ENCODE measurements at places on chromosomes 2 and 18.

GRCh38 chr2:40097691-40098385 is 318.8 kb upstream of the THUMPD2 start:
- no peaks in the 10 kb centered on the region for H3K4me1 ChIP-seq
- H3K27ac ChIP-seq = no peak overlapping the region
- H3K36me3 ChIP-seq = no peaks in the 10 kb centered on the region
- H3K27me3 ChIP-seq = no peaks in the 10 kb centered on the region
- no peak overlapping the region for H3K4me3 ChIP-seq
- no peak for DNase-seq

DNA sequence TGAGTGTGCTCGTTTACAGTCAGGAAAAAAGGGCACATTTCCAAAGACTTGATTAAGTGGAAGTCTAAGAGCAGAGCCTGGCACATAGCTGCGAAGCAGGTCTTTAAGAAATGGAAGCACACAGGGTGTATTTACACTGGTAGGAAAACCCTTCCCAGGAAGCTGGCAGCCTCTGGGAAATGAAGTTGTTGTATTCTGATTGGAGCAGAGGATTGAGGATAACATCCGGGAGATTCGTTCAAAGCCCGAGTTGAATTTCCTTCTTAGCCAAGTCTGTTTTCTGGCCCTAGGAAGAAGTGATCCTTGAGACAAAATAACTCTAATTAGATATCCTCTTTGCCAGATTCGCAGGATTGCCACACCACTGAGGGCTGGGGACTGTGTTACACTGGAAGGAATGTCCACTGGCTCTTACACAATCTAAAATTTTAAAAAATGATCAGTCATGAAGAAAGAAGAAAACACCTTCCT is 75.9 kb downstream of the ITGB1BP1 start:
- no peaks in the 10 kb centered on the region for H3K4me1 ChIP-seq
- no peaks in the 10 kb centered on the region for H3K27me3 ChIP-seq
- no peak overlapping the region for H3K27ac ChIP-seq
- H3K36me3 ChIP-seq = no peaks in the 10 kb centered on the region
- H3K4me3 ChIP-seq = no peak overlapping the region

DNA sequence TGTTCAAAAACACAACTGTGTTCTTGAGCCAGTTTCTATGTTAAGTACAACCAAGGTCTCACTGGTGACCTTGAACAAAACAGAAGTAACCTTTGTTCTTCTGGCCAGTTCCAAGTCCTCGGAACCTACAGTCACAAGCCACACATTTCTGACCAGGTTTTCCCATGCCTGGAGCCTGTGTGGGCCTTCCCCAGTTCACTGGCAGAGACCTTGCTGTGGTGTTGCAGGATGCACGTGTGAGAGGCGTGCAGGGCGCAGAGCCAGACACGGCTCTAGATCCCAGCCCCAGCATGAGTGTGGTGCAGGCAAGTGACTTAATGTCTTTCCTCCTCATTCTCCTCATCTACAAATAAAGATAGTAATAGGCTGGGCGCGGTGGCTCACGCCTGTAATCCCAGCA is 25.5 kb upstream of the EDAR start:
- H3K27ac ChIP-seq = no peak overlapping the region
- no peak for DNase-seq
- no peaks in the 10 kb centered on the region for H3K27me3 ChIP-seq
- H3K4me3 ChIP-seq = no peak overlapping the region
- no peaks in the 10 kb centered on the region for H3K4me1 ChIP-seq

GRCh38 chr2:241818229-241818942 is 9.4 kb downstream of the NEU4 start:
- no peak overlapping the region for H3K4me3 ChIP-seq
- no peaks in the 10 kb centered on the region for H3K36me3 ChIP-seq
- no peaks in the 10 kb centered on the region for H3K27me3 ChIP-seq
- no peak overlapping the region for H3K27ac ChIP-seq
- peaks cover 4% of the 10 kb centered on the region for H3K4me1 ChIP-seq

GRCh38 chr2:133972297-133972696 is 281.6 kb upstream of the MGAT5 start:
- no peaks in the 10 kb centered on the region for H3K27me3 ChIP-seq
- no peak overlapping the region for H3K27ac ChIP-seq
- no peak for DNase-seq
- H3K4me3 ChIP-seq = no peak overlapping the region
- H3K4me1 ChIP-seq = no peaks in the 10 kb centered on the region

DNA sequence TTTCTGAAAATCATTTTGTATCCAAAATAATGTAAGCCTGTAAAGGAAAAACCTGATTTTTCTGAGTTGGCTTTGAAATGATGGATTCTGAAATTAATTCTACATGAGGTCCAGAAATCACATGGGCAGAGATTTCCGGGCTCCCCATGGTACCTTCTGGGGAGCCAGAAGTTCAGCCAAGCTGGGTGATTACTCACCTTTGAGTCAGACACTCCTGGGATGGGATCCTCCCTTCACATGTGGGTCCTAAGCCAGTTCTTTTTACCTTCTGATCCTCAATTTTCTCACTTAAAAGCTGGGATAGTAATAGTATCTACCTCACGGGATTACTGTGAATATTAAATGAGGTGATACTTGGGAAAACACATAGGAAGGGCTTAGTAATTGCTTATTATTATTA is 179.8 kb upstream of the EPAS1 start:
- H3K4me1 ChIP-seq = peaks cover 9% of the 10 kb centered on the region
- no peaks in the 10 kb centered on the region for H3K36me3 ChIP-seq
- H3K27ac ChIP-seq = no peak overlapping the region
- no peak for DNase-seq
- H3K4me3 ChIP-seq = no peak overlapping the region

GRCh38 chr2:74675090-74675489 is 21.0 kb downstream of the SEMA4F start:
- no peak overlapping the region for H3K27ac ChIP-seq
- H3K27me3 ChIP-seq = no peaks in the 10 kb centered on the region
- H3K36me3 ChIP-seq = no peaks in the 10 kb centered on the region
- no peaks in the 10 kb centered on the region for H3K4me1 ChIP-seq
- H3K4me3 ChIP-seq = no peak overlapping the region

GRCh38 chr2:126886211-126886915 is 12.3 kb upstream of the TEX51 start:
- H3K27me3 ChIP-seq = no peaks in the 10 kb centered on the region
- H3K4me1 ChIP-seq = no peaks in the 10 kb centered on the region
- H3K27ac ChIP-seq = no peak overlapping the region
- H3K36me3 ChIP-seq = no peaks in the 10 kb centered on the region
- peak overlapping the region; percentile 16 for H3K4me3 ChIP-seq

DNA sequence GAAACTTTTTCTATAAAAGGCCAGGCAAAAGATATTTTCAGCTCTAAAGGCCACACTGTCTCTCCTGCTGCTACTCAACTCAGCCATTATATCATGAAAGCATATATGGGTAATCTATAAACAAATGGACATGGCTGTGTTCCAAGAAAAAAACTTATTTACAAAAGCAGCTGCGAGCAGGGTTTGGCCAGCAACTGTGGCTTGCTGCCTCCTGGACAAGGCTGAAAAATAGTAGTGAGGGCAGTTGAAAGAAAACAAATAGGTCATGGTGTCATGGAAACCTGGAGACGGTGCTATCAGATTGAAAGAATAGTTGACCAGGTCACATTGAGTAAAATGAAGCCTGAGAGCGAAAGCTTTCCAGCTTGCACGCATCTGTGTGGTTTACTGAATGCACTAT is 89.2 kb upstream of the LRATD1 start:
- no peaks in the 10 kb centered on the region for H3K36me3 ChIP-seq
- no peak overlapping the region for H3K27ac ChIP-seq
- no peaks in the 10 kb centered on the region for H3K4me1 ChIP-seq
- no peak for DNase-seq
- no peak overlapping the region for H3K4me3 ChIP-seq

DNA sequence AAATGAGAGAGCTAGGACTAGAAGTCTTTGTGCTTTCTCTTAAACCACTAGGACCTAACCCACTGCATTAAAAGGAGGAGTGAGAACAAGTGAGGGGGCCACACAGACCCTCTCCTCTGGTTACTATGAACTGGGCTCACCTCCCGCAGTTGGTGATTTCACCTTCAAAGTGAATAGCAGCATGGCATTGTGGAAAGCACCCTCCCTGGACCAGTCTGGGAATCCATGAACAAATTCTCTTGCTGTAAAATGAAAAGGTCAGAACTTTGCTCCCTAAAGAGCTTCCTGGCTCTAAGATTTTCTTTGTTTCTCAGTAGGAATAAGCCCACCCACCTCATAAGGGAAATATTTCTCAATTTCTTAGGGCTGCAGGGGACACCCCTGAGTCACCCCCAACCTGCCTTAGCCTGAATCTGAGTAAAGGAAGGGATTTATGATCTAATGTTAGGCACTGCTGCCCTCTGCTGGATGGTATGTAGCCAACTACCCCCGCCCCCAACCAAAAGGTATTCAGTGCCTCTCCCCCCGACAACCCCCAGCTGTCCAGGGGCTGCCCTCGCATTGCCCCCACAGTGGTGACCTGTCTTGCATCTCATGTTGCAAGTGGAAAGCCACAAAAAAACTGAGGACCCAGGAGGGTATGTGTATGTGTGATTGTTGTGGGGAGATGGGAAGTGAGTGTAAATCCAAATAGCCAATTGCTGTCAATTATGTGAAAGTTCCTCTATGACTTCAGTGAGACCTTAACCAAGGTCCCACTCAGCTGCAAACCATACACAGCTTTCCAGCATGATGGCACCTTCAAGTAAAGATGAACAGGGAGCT is 230.9 kb upstream of the SLC14A2 start:
- H3K4me3 ChIP-seq = no peak overlapping the region
- no peak overlapping the region for H3K27ac ChIP-seq
- no peaks in the 10 kb centered on the region for H3K27me3 ChIP-seq
- H3K4me1 ChIP-seq = no peaks in the 10 kb centered on the region
- H3K36me3 ChIP-seq = no peaks in the 10 kb centered on the region

DNA sequence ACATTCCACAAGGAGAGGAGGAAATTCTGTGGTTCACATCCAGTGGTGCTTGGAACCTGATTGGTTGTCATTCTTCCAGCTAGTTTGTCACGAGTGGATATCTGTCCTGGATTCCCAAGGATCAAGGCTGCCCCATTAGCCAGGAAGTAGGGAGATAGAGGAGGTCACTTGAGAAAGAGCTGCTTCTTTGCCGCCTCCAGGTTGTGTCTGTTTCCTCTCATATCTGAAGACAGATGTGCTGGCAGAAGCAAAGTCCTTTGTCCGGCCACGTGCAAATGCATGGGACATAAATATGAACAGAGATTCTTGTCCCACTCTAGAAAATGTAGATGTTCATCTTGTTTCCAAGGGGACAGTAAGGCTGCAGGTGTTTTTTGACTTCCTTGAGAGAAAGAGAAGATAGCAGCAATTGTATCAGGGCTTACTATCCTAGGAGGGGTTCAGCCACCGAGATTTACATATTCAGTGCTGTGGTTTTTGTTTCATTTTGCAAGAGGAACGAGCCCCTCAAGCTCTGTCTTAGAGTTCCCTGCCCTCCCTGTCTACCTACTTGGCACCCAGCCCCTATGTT is 174.4 kb downstream of the RPIA start:
- H3K4me3 ChIP-seq = no peak overlapping the region
- no peaks in the 10 kb centered on the region for H3K36me3 ChIP-seq
- H3K27ac ChIP-seq = no peak overlapping the region
- DNase-seq = no peak
- H3K27me3 ChIP-seq = no peaks in the 10 kb centered on the region
- H3K4me1 ChIP-seq = no peaks in the 10 kb centered on the region
